HFFc6 (cell line): ENCODE measurements at places on chromosomes 11 and 22.
A peak's percentile ranks its signal among the peaks of the same experiment; 100 is the strongest.

GRCh38 chr11:59436169-59436568 lies at the start of gene OR5A1:
TSS of gene OR5A1 (plus strand) at chr11:59436469. CDS start at chr11:59443169, 6,700 bp downstream.
- H3K4me3 ChIP-seq: no peak within 1 kb of the TSS
- H3K36me3 ChIP-seq: no peaks in the 10 kb centered on the region
- H3K27ac ChIP-seq: no peak within 1 kb of the TSS
- DNase-seq: no peak
- H3K4me1 ChIP-seq: no peaks in the 10 kb centered on the region

DNA sequence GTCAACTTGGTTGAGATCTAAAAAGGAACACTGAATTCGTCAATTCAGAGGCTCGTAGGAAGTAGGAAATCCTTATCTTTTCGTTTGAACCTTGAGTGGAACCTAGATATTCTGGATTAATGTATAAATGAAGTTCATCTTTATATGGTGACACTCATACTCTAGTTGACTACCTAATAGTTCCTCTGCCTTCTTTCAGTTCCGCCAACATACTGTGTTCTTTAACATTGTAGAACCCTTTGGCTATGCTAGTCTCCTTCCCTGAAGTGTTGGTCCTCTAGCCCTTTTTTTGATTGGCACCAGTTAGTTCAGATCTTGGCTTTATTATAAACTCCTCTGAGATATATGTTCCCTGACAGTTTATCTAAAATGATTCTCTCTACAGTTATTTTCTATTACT lies 1.5 kb downstream of the ATM start:
- H3K27me3 ChIP-seq: peaks cover 3% of the 10 kb centered on the region; the same call in 1 of the 2 replicates
- H3K36me3 ChIP-seq: peaks cover 26% of the 10 kb centered on the region
- peaks cover 44% of the 10 kb centered on the region for H3K4me1 ChIP-seq
- no peak overlapping the region for H3K4me3 ChIP-seq
- DNase-seq: no peak

GRCh38 chr11:134712228-134713145 lies 300.4 kb upstream of the B3GAT1 start:
- no peaks in the 10 kb centered on the region for H3K4me1 ChIP-seq
- H3K27me3 ChIP-seq: peaks cover 3% of the 10 kb centered on the region
- DNase-seq: no peak
- H3K27ac ChIP-seq: no peak overlapping the region

DNA sequence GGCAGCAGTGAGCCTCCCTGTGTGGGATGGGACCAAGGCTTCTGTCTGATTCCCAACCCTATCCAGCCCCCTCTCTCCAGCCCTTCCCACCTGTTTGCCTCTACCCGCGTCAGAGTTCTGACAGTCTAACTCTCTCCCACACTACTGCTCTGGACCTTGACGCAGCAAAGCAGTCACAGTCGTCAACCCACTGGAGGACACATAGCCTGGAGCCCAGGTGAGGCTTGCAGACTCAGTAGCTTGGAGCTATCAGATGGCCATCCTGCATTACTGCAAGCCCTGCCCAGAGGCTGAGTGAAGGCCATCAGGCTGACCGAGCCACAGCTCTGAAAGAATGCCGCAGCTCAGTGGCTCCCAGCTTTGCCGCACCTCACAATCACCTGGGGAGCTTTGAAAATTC lies 3.7 kb downstream of the OAF start:
- DNase-seq: no peak
- H3K27me3 ChIP-seq: peaks cover 2% of the 10 kb centered on the region
- no peak overlapping the region for H3K4me3 ChIP-seq

GRCh38 chr22:20239676-20240446 lies 28.3 kb downstream of the RTN4R start:
- H3K4me1 ChIP-seq: peaks cover 8% of the 10 kb centered on the region; the same call in 1 of the 2 replicates
- no peak overlapping the region for H3K4me3 ChIP-seq
- peaks cover 2% of the 10 kb centered on the region for H3K27me3 ChIP-seq
- H3K27ac ChIP-seq: no peak overlapping the region
- H3K36me3 ChIP-seq: no peaks in the 10 kb centered on the region
- no peak for DNase-seq

DNA sequence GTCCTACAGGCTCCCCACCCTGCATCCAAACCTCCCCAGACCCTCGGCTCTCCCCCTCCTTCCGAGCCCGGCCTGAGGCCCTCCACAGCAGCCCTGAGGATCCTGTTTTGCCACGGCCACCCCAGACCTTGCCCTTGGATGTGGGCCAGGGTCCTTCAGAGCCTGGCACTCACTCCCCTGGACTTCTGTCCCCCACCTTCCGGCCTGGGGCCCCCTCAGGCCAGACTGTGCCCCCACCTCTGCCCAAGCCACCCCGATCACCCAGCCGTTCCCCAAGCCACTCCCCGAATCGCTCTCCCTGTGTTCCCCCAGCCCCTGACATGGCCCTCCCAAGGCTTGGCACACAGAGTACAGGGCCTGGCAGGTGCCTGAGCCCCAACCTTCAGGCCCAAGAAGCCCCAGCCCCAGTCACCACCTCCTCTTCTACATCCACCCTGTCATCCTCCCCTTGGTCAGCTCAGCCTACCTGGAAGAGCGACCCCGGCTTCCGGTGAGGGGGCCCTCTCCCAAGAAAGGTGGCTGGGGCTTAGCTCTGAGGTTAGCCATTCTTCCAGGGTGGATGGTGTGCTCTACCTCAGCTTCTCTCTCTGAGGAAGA lies 2.9 kb downstream of the INPP5J start:
- no peak for DNase-seq
- H3K4me3 ChIP-seq: no peak overlapping the region
- H3K4me1 ChIP-seq: peaks cover 6% of the 10 kb centered on the region
- no peak overlapping the region for H3K27ac ChIP-seq
- peaks cover 9% of the 10 kb centered on the region for H3K27me3 ChIP-seq
- no peaks in the 10 kb centered on the region for H3K36me3 ChIP-seq

GRCh38 chr11:41320238-41320637 lies 139.2 kb downstream of the LRRC4C start:
- H3K36me3 ChIP-seq: no peaks in the 10 kb centered on the region
- no peaks in the 10 kb centered on the region for H3K4me1 ChIP-seq
- no peaks in the 10 kb centered on the region for H3K27me3 ChIP-seq
- DNase-seq: no peak

DNA sequence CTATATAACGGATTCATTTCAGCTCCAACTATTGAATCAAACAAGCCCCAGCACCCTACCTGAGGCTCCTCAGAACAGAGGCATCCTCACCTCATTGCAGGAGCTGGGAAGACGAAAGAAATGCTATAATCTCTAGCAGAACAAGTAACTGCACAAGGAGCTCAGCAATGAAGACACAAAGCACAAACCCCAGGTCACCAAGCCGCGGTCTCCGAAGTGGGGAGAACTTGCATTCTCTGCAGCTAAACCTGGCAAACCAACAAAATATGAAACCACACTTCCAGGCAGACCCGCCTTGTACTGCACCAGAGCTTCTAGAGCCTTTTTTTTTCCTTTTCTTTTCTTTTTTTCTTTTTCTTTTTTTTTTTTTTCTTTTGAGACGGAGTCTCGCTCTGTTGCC lies 21.8 kb upstream of the CD5 start:
- H3K27me3 ChIP-seq: peaks cover 33% of the 10 kb centered on the region
- no peak for DNase-seq
- H3K36me3 ChIP-seq: no peaks in the 10 kb centered on the region
- H3K4me1 ChIP-seq: peaks cover 5% of the 10 kb centered on the region; the same call in 1 of the 2 replicates
- H3K27ac ChIP-seq: no peak overlapping the region

DNA sequence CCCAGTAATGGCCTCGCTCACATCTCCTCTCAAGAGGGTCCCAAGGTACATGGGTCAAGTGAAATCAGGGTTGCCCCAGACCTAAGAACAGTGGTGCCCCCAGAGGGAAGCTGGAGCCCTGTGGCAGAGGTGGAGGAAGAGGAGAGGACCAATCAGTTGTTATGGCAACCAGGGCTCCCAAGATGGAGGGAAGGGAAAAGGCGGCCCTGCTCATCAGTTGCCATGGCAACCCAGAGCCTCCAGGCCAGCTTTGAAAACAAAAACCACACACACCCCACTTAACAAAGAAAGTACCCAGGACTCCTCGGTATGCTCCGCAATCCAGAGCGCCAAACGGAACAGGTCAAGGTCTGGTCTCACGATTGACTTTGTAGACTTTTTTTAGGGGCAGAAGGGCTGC lies 53.5 kb upstream of the SLC35C1 start:
- H3K36me3 ChIP-seq: no peaks in the 10 kb centered on the region
- no peak overlapping the region for H3K4me3 ChIP-seq
- peaks cover 47% of the 10 kb centered on the region for H3K27me3 ChIP-seq
- no peak for DNase-seq
- no peaks in the 10 kb centered on the region for H3K4me1 ChIP-seq

DNA sequence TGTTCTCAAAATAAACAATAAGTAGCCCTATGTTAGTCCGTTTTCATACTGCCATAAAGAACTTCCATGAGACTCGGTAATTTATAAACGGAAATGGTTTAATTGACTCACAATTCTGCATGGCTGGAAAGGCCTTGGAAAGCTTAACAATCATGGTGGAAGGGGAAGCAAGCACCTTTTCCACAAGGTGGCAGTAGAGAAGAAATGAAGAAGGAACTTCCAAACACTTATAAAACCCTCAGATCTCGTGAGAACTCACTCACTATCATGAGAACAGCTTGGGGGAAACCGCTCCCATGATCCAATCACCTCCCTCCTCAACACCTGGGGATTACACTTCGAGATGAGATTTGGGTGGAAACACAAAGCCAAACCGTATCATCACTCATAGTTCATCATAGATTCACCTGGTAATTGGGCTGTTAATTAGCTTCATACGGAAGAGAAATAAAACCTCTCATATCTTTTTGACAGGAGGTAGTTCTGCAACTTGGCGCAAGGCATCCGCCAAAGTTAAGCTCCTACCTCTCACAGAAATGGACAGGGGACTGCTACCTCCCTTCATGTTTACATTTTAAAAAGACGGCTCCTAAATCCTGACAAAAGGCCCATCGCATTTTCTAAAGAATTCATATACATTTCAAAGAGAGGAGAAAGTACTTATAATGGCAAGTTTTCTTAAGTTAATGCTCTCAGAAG lies 49.0 kb downstream of the MUC15 start:
- no peaks in the 10 kb centered on the region; the same call in 1 of the 2 replicates for H3K27me3 ChIP-seq
- H3K4me1 ChIP-seq: peaks cover 5% of the 10 kb centered on the region; the same call in 1 of the 2 replicates
- no peak overlapping the region for H3K27ac ChIP-seq
- peak overlapping the region; percentile 68 for H3K4me3 ChIP-seq

DNA sequence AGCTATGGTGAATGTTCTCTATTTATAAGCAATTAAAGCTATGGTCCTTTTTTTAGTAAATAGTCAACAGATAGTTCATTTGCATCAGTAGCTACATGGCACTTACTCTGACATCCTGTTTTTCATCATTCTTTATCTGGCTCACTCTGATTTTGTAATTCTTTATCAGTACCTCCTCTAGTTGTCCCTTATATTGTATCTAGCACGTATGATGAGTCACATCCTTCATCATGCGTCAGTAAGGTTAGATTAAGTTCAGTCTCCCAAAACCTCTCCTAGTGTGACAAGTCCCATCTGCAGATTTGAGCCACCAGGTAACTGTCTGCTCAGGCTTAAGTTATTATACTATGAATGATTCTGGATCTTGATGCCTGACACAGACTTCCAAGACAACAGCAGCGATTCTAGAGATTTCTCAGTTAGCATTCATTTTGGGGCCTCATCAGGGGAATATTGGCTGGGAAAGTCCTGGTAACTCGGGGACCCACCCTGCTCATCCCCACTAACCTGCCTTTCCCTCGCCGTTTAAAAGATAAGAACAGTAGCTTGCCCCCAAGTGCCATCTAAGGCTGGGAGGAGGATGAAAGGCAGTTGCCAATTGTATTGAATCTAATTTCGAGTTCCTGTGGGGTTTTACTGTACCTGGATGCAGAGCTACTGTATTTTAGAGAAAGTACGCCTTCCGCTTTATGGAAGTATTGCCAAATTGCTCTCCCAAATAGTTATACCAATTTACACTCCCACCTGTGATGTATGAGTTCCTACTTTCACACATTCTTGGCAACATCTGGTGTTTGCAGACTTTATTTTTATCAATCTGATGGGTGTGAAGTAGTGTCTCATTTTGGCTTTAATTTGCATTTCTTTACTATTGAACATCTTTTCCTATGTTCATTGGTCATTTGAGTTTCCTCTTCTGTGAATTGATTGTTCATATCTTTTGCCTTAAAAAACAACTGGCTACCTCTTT lies 55.9 kb downstream of the ZC3H12C start:
- H3K4me1 ChIP-seq: peaks cover 34% of the 10 kb centered on the region
- peak overlapping the region; percentile 17; the same call in 1 of the 2 replicates for H3K4me3 ChIP-seq
- H3K36me3 ChIP-seq: 0 out of 2 replicates have a peak, but pooled peaks cover 10% of the 10 kb centered on the region
- H3K27me3 ChIP-seq: no peaks in the 10 kb centered on the region; the same call in 1 of the 2 replicates

GRCh38 chr11:62505059-62505439 lies 41.6 kb downstream of the AHNAK start:
- H3K36me3 ChIP-seq: no peaks in the 10 kb centered on the region
- peaks cover 28% of the 10 kb centered on the region for H3K4me1 ChIP-seq
- peaks cover 3% of the 10 kb centered on the region for H3K27me3 ChIP-seq
- H3K27ac ChIP-seq: no peak overlapping the region

DNA sequence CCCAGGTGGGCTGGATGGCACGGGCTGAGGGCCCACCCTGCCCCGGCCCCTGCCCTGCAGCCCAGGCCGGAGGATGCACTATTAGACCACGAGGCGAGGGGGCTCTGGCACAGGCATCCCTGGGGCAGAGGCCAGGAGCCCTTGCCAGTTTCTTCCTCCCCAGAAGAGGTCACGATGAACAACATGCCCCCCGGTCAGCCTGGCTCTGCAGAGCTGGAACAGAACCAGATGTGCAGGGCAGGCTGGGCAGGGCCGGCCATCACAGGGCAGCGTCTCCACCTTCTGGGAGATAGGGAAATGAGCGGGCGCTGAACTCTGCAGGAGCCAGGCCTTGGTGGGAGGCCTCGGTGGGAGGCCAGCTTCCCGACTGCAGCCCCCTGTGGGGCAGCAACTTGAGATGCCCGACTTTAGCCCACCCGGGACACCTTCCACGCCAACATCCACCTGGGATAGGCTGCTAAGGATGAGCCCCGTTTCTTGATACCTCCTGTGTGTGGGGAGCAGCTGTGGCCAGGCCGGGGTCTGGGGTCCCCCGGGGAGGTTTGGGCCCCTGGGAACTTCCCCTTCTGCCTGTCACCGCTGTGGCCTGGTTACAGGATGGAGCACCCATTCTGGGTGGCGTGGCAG lies 21.8 kb upstream of the GNB1L start:
- no peak overlapping the region for H3K4me3 ChIP-seq
- peaks cover 12% of the 10 kb centered on the region for H3K36me3 ChIP-seq
- no peak overlapping the region for H3K27ac ChIP-seq
- H3K27me3 ChIP-seq: peaks cover 2% of the 10 kb centered on the region; the same call in 1 of the 2 replicates
- DNase-seq: no peak
- H3K4me1 ChIP-seq: peaks cover 38% of the 10 kb centered on the region

GRCh38 chr11:65496304-65497140 lies 2.3 kb upstream of the MALAT1 start:
- peaks cover 65% of the 10 kb centered on the region for H3K4me1 ChIP-seq
- peak overlapping the region; percentile 86; the same call in 1 of the 2 replicates for H3K4me3 ChIP-seq
- H3K36me3 ChIP-seq: no peaks in the 10 kb centered on the region
- DNase-seq: peak; percentile 47
- H3K27ac ChIP-seq: no peak overlapping the region
- H3K27me3 ChIP-seq: peaks cover 14% of the 10 kb centered on the region
